ENCODE measurements at places on chromosomes 3 and 15.
A peak's percentile ranks its signal among the peaks of the same experiment; 100 is the strongest.

DNA sequence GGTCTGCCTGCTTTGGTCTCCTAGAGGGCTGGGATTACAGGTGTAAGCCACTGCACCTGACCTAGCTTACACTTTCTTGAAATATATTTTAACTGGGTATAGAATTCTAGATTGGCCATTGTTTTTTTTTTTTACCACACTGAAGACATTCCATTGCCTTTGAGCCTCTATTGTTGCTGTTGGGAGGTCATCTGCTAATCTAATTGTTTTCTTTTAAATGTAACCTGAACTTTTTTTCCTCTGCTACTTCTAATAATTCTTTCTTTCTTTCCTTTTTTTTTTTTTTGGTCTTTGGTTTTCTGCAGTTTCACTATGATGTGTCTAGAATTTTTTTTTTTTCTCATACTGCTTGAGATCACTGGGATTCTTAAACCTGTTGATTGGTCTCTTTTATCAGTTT is 28.1 kb downstream of the ERICH6 start:
- no peak for DNase-seq

DNA sequence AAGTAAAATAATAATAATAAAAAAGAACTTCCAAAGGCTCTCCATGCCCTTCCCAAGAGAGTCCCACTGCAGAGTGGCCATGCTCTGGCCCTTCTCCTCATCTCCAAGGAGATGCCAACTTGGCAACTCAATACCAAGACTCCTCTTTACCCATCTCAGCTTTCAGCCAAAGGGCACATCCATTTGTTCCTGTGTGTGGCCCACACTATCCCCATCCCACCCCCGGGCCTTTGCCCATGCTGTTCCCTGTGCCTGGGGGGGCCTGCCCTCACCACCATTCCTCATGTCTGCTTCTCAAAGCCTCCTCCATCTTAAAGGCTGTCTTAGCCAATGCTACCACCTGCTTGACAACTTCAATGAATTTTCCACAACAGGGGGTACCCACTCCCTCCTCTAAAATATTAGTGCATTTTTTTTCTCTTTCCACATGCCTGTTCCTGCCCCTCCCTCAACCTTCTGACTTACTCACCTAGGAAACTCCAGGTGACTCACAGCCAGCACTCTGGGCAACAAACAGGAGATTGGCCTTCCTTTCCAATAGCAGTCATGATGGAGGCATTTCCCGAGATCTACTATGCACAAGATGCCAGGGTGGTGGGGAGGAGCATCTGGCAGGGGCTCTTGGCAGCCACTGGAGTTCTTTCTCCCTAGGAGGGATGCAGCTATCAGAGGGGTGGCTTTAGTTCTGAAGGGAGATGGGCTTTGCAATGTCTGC is 109.4 kb upstream of the SMAD3 start:
- DNase-seq = peak; percentile 59

DNA sequence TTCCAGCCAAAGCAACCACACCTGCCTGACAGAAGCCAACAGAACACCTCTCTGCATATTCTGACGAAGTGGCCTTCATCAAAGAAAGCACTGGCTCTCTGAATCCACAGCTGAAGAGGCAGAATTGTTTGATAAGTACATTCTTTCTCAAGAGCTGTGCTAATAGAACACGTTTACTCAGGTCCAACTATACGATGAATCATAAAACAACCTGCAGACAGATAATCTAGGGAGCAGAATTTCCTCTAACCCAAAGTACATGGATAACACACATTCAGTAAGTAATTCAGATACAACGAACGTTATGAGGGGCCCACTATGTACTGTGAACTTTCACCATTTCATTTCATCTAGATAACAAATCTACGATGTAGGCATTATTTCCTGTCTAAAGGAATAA is 25.4 kb downstream of the ALDH1A2 start:
- no peak for DNase-seq

DNA sequence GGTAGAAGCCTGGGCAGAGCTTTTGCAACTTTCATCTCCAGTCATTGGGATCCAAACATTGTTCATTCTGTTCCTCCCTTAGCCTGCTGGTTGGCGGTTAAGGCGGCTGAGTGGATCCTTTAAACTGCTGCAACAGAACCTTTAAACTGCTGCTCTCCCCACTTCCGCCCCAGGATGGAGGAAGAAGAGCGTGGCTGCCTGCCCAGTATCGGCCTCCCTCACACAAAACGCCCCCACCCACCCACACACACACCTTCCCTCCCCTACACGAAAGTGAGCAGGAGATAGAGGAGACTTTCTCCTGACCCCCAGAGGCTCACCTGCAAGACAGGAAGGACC is 460 bp upstream of the ZMAT3 start:
- DNase-seq = peak; percentile 47
